ENCODE measurements at places on chromosomes 1 and 21.

- no peak for DNase-seq
Observed at GRCh38 chr1:66576645-66577044, 42.7 kb downstream of the SGIP1 start.

GRCh38 chr1:20962576-20963258, 175.6 kb upstream of the HP1BP3 start:
- DNase-seq: no peak

DNA sequence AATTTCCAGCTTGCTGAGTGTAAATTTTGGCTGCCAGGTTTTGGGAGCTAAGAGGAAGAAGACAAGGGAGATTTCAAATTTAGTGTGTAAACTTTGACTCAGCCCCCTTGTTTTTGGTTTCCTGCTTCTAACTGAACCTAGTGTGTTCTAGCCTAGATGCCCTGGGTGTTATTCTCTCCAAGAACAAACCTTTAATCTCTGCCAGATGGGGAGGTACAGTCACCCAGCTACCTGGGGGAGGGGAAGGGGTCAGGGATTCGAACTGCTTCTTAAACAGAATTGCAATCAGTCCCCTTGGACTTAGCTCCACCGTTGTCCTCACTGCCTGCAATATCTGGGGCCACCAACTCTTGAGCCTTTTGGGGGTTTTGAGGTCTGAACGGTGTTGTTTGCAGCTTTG, 238.9 kb downstream of the KIF26B start:
- DNase-seq: no peak

DNA sequence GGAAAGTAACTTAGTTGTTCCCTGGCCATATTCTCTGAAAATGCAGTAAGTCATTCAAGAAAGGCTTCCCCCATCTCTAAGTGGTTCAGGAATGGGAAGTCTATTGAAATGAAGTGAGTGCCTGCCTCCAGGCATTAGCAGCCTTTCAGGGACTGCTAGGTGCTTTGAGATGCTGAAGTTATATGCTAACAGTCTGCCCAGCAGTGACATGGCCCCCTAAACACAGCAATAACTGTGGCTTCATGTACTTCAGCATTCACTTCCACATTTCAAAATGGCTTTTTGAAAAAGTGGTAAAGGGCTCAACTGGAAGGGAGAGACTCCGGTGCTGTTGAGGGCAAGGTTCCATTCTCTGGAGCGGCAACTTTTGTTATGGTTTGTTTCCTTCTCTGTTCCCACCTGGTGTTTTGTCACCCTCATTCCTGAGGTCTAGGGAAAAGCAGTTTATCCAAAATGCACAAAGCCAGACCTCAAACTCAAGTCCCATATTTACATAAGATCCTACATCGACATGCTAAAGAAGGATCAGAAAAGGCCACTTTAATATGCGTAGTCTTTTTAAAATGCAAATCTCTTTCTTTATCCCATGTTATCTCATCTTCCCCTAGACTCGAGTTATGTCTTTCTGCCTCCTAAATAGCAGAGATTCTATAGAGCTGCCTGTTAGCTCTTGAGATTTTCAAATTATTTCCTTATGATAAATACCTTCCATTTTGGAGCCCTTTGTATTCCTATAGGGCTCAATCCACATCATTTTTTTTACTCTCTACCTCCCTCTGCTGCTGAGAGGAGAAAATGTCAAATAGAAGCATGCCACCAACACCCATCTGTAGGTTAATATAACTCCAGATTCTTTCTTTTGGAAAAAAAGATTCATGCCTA, 34.2 kb upstream of the LRRC8C start:
- peak; percentile 26 for DNase-seq

DNA sequence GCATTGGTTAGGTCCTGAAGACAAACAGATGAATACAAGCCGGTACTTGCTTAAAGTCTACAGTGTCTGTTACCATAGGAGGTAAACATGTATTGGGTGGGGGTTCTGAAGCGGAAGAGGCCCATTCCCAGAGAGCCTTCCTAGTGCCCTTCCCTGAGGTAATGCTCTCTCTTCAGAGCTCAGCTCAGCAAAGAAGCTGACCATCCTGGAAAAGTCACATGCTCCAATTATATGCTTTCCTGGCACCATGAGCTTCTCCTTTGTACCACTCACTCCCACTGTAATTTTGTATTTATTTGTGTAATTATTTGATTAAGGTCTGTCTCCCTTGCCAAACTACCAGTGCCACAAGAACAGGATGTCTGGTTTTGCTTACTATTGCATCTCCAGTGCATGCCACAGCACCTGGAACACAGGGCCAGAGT, 42.0 kb downstream of the RAB3B start:
- no peak for DNase-seq

DNA sequence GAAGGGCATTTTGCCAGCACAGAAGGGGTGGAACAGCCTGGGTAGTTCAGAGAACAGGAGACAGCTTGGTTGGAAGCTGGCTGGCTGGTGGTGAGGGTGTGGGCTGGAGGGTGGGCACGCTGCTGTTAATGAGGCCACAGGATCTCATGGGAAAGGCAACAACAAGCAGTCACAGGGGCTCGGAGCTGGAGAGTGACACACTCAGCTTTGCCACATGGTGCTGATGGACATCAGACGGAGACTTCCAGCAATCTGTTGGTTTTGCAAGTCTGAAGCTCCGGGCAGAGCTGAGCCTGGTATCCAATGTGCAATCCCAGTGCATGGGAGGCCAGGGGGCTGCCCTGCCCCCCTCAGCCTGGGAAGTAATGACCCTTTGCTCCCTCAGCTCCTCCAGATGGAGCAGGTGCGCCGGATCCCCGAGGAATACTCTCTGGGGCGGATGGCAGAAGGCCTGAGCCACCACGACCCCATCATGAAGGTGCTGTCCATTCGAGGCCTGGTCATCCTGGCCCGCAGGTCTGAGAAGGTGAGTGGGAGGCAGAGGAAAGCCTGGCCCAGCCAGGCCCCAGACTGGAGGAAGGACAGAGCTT, 15.6 kb upstream of the TTC4 start:
- no peak for DNase-seq

GRCh38 chr1:63871463-63871862, 97.6 kb downstream of the ROR1 start:
- DNase-seq: no peak

- DNase-seq: no peak
Observed at GRCh38 chr21:44946254-44947041, 6.6 kb downstream of the SLX9 start.

- DNase-seq: no peak
Observed at GRCh38 chr21:15332572-15332971, 267.8 kb upstream of the NRIP1 start.

- no peak for DNase-seq
Observed at GRCh38 chr1:81463936-81464837, 336.5 kb upstream of the ADGRL2 start.

- no peak for DNase-seq
Observed at GRCh38 chr1:8510041-8510823, 192.3 kb downstream of the SLC45A1 start.

GRCh38 chr21:27425574-27425973, 458.7 kb upstream of the ADAMTS5 start:
- DNase-seq: no peak

DNA sequence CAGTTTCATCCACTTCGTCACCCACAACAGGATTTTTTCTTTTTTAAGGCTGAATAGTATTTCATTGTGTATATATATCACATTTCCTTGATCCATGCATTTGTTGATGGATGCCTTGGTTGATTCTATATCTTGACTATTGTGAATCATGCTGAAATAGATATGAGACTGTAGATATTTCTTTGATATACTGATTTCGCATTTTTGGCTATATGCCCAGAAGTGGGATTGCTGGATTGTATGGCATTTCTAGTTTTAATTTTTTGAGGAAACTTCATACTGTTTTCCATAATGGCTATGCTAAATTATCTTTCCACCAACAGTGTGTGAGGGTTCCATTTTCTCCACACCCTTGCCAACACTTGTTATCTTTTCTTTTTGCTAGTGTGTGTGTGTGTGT, 5.0 kb downstream of the GUCA2B start:
- no peak for DNase-seq

DNA sequence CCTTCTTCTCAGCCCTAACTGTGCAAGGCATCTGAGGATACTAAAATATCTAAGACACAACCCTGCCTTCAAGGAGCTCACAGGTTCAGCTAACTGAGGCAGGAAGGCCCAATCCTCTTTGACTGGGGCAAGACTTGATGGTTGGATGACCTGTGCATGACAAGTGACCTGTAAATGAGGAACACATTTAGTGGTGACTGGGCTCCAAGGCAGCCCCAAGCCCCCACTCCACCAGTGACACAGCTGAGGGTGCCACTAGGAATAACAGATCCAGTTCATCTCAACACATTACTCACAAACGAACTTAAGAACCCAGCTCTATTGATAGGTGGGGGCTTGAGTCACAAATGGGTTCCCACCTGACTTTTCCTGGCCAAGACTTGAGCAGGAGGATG, 244.7 kb upstream of the IRF2BP2 start:
- no peak for DNase-seq

DNA sequence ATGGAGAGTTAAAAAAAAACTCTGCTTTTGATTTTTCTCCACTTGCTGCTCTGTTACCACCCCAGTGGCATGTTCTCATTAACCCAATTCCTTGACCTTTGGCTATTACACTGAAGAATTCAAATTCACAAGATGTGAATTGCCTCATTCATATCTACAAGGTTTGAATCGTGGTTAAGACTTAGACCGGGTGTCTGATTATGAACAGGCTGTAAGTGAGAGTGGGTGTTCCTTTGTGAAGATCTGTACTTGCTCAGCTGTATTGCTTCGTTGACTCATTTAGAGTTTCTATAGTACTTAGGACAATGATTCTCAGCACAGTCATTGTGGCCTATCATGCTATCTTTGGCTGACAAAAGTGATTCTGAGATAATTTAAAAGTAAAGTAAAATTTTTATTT, 36.4 kb downstream of the DNM3 start:
- DNase-seq: no peak

DNA sequence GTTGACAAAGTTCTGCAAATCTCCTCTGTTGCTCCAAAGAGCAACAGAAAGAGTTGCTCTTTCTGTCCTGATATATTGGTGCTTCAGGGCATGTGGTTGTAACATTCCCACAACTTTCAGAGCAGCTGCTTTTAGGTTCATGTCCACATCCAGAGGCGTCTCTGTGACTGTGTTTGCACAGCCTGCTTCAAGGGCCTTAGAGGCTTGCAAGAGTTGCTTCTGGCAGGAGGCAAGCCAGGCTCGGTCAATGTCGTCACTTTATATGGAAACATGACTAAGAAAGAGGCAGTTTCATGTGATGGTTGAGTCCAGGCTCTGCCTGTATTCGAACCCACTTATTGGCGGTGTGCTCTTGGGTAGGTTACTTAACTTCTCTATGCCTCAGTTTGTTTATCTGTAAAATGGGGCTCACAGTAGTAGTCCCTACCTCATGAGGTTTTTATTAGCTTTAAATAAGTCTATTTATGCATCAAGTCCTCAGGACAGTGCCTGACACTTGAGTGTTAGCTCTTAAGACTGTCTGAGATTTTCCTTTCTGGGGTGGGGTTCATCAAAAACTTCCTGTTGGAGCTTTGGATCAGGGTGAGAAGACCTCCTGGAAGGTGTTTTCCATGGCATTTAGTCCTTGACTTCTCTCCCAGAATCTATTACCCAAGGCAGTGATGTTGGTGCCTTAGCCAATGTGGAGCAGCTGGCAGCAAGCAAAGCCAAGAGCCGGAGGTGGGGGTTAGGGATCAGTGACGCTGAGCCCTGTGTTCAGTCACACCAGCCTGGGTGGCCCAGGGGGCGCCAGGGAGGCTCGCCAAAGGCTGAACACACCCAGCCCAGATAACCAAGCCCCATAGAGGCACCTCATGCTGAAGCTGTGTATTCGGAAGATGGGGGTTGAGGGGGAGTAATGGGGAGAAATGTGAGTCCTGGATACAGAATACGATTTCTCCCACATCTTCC, 18.9 kb downstream of the LHX4 start:
- no peak for DNase-seq

- DNase-seq: no peak
Observed at GRCh38 chr1:36787312-36787913, 246.9 kb downstream of the GRIK3 start.

DNA sequence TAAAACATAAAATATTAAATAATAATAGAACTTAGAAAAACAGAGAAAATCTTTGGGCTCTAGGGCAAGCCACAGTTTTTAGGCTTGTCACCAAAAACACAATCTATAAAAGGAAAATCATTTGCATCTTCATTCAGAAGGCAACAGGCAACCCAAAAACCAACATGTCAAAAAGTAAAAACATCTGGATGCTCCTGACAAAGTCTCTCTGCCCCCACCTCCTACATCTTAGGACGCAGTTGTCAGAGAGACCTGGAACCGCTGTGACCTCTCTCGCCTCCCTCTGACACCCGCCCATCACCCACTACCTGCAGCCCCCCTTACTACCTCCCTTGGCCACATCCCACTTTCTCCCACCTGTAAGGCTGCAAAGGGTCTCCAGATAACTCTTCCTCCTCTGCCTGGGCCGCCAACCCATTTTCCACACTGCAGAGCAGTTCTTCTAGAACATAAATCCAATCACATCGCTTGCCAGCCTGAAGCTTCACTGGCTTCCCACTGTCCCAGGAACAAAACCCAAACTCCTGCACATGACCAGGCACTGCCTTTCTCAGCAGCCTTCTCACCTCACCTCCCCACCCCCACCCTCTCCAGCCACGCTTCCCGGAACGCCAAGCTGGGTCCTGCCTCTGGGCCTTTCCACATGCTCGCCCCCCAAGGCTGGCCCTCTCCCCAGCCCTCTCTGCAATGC, 14.7 kb downstream of the PRDM15 start:
- DNase-seq: no peak

- DNase-seq: no peak
Observed at GRCh38 chr1:57839067-57839466, 415.2 kb upstream of the DAB1 start.

DNA sequence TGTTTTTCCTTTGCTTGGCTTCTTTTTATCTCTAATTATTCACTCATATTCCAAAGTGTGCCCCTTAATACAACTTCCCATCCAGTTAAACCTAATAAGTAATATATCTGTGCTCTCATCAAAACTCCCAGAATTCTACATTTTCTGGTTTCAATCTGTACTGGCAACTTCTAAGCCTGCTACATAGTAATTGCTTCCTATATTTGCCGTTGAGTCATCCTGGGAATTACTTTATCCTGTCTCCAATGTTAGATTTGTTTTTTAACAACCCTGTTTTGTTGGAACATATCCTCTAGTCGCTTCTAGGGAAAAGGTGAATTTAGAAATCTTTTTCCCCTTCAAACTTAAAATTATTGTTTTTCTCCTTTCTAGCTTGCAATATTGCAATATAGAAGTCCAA, 620.5 kb upstream of the PKN2 start:
- no peak for DNase-seq

GRCh38 chr1:206029484-206029883, 5.8 kb upstream of the CTSE start:
- DNase-seq: no peak

- DNase-seq: no peak
Observed at GRCh38 chr1:169925505-169926482, 32.1 kb upstream of the SCYL3 start.

- DNase-seq: no peak
Observed at GRCh38 chr1:65836686-65837085, 44.0 kb downstream of the PDE4B start.

All from HCT116 (cell line).